DMS153 (cell line): ENCODE measurements at places on chromosomes 3 and 15.

- DNase-seq: no peak
Measured at GRCh38 chr3:94137377-94137776, 74.5 kb downstream of the NSUN3 start.

GRCh38 chr3:38038447-38038911, 529 bp upstream of the DLEC1 start:
- no peak for DNase-seq

- no peak for DNase-seq
Measured at GRCh38 chr3:39327746-39328349, 1.7 kb upstream of the CCR8 start.

DNA sequence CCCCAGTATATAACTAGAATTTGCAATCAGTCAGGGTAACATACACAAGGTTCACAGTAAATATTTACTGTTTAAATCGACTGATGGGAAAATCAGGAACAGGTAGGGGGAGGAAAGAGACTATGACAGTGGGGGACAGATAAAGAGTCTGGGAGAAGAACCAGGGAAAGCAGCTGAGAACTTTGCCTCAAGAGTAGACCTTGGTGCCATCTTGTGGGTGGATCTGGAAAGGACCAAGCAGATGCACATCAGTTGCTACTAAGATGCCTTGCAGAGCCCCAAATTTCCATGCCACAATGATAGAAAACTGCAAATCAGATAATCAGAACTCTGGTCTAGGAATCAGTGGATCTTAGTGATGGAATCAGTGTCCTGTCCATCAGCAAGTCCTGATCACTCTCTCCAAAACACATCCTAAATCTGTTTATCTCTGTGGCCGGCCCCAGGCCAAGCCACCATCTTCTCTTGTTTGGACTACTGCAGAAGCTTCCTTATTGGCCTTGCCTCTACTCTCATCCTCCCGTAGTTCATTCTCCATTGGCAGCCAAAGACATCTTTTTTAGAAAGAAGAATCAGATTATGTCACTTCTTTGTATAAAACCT, 62.7 kb downstream of the PDE8A start:
- peak; percentile 1 for DNase-seq

GRCh38 chr3:90040554-90040953, 933.1 kb downstream of the EPHA3 start:
- DNase-seq: no peak

GRCh38 chr3:70312336-70312735, at the start of gene MDFIC2:
Gene MDFIC2, minus strand, starts transcription at chr3:70312638. Its CDS starts 665 bp downstream, at chr3:70311973.
- no peak for DNase-seq
